ENCODE measurements at places on chromosomes 11 and 22.

DNA sequence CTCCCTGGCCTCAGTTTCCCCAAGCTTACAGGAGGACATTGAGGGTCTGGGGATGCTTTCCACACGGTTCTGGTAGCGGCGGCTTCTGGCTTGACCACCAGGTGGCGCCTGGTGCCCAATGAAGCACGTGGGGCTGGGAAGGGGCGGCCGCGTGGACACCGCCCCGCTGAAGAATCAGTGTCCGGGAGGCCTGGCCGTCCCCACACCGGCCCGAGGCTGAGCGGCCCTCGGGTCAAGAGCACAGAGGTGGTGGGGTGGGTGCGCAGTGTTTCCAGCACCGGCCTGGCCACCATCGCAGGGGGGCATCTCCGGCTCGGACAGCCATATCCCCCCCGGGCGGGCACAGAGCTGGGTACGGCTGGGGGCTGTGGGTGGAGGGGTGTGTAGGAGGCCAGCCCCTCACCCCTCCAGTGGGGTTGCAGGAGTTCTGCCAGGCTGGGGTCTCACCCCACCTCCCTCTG, 27.8 kb upstream of the PPARA start:
- DNase-seq, result peak; percentile 88

DNA sequence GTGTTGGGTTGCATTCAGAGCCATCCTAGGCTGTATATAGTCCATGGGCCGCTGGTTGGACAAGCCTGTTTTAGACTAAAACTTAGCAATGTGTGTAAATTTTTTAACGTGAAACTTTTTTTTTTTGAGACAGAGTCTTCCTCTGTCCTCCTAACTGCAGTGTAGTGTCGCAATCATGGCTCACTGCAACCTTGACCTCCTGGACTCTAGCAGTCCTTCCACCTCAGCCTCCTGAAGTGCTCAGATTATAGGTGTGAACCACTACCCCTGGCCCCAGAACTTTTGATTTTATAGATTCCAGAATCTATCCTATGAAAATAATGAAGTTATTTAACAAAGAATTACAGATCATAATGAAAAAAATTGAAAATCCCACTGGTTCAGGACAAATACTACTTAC, 29.9 kb upstream of the PANX2 start:
- DNase-seq, result no peak

DNA sequence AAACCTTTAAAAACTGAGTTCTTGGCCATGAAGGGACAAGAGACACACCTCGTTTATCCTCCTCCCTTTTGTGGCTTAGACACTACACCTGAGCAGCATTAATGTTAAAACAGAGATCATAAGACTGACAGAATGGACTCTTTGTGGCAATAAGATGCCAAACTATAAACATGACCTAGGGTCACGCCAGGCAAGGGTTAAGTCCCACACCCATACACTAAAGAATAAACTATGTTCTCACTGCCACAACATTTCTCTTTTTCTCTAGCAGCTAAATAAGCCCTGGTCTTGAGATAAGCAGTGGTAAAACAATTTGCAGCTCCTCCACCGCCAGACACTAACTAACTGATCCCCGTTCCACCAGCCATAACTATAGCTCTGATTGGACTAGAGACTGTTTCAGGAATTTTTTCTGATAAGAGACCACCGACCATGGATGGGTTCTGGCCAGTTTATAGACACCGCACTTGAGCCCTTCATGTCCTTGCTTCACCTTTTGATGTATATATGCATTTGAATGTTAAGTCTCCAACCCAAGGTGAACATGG, 4.9 kb upstream of the SLCO2B1 start:
- DNase-seq, result no peak

DNA sequence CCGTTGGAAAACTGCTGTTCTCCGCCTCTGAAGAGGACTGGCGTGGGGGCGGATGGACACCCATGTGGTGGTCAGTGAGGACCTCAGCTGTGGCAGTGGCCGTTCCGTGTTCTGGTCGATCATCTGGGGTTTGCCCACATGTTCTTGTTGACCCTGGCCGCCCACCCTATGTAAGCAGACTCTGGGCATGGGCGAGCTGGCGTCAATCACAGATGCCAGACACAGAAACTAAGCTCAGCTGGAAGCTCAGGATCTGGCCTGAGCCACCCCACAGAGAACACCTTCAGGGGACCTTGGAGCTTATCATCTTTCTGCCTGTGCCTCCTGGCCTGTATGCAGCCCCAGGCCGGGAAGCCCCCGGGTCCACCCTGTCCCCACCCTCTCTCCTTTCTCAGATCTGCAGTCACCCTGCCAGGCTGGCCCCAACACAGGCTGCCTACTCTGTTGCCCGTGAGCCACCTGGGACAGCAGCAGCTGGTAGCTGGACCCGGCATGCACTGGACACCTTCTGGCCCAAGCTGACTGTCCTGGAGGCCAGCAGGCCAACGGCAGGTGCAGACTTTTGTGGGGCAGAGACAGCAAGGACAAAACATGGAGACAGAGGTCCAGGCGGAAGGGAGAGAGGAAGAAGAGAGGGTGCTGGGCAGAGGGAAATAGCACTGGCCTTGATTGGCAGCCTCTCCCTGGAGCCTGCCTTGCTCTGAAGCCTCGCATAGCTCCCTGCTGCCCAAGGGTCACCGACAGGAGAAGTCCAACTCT, 91.5 kb downstream of the PHF21B start:
- DNase-seq, result no peak

GRCh38 chr22:37088108-37088605, 21.4 kb downstream of the TMPRSS6 start:
- no peak for DNase-seq

GRCh38 chr11:75601494-75601893, 39.4 kb downstream of the SERPINH1 start:
- DNase-seq, result no peak

DNA sequence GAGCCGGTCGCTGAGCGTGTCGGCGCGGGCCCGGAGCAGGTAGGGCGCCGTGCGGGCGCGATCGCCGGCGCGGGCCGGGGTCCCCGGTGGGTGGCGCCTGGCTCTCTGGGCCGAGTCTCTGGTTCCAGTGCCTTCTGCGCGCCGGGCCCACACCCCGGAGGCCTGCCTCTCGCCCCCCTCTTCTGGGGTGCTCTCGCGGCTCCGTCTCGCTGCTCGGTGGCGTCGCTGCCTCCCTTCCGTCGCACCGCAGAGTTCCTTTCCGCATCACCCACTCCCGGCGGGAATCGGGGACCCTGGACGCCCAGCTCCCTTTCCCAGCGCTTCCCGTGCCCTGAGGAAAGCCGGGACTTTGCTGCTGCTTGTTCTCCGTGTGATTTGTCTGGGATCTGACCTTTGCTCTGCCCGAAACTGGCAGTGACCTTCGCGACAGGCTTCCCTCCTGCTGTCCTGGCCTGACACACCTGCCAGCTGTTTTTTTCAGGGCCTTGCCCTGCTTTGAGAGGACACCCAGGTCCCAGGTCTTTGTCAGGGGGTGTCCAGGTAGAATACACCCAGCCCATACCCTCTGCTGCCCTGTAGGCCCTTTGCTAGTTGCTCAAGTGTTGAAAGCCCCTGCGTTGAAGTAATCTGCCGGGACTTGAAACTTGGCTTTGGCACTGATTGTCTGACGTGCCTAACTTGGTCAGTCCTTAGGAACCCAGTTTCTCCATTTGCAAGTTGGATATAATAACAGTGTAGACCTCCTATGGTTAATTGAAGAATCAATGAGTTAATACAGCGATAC, 711 bp downstream of the FDX1 start:
- DNase-seq, result no peak

- DNase-seq, result no peak
These were observed 166.1 kb upstream of the API5 start for GRCh38 chr11:43145653-43146052.

GRCh38 chr11:30984827-30985226, 384.7 kb downstream of the DCDC1 start:
- DNase-seq, result no peak

- DNase-seq, result no peak
These were observed 91.8 kb downstream of the FEZ1 start for GRCh38 chr11:125404157-125404810.

GRCh38 chr11:68164437-68164836, 43.2 kb upstream of the CHKA start:
- no peak for DNase-seq

DNA sequence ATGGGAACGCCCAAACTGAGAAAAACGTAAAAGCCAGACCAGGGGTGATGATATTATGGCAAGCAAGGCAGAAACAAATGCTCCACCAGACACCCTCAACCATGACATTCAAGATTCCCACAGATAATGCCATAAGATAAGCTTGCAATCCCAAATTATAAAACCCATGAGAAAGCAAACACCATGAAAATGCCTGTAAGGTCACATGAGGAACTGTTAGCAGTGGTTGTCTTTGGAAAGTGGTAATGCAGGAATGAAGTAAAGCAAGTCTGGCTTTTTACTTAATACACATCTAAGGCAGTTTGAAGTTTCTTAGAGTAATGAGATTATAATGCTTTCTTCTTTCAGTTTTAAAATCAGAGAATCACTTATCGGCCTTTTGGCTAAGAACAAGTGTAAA, 111.0 kb downstream of the MN1 start:
- DNase-seq, result no peak
